Activated naive CD4-positive, alpha-beta T cell (primary cell): ENCODE measurements at places on chromosomes 1 and 21.

DNA sequence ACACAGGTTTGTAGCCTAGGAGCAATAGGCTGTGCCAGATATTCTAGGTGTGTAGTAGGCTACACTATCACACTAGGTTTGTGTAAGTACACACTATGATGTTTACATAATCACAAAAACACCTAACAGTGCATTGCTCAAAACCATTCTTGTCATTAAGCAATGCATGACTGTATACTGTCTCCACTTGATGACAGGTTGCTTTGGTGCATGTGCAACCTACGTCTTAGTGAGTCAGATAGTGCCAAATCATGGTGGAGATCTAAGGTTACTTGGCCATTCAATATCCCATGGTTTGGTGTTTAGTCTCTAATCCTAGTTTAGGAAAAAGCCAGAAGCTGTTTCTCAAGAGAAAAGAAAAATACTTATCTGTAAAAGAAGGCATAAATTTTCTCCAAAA lies 181.1 kb downstream of the KCNK2 start:
- no peak for DNase-seq

DNA sequence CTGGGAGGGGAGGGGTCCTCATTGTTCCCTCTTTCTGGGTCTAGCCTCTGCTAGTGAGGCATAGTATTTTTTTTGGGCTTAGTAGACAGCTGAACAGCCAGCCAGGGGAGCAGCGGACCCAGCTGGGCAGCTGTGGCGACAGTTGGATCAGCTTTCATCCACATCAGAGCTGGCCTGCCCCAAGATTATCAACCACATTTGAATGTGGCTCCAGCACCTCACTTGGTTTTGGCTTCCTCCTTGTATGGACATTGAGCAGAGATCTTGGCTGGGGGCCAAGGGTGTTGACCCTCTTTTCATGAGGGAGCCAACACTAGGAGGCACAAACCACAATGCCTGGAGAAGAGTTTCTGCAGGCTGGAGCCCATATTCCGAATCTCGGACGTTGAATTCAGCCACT lies 25.0 kb downstream of the WNT4 start:
- DNase-seq, result no peak

DNA sequence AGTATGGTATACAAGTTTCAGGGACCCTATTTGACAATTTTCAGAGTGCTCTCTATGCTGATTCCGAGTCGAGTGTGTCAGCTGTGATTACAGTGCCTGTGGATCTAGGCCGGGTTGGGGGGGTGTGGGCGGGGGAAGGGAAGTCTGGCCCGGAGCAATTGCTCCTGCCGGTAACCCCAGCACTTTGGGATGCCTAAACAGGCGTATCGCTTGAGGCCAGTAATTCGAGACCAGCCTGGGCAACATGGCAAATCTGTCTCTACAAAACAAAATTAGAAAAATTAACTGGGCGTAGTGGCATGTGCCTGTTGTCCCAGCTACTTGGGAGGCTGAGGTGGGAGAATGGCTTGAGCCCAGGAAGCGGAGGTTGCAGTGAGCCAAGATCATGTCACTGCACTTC lies 1.6 kb upstream of the IL10RB start:
- no peak for DNase-seq

GRCh38 chr21:31772674-31773555 lies 41.0 kb upstream of the SCAF4 start:
- no peak for DNase-seq

- no peak for DNase-seq
These were observed 32.5 kb downstream of the WNT3A start for GRCh38 chr1:228039006-228039903.

GRCh38 chr1:165632152-165632469 lies 1.1 kb downstream of the MGST3 start:
- no peak for DNase-seq

GRCh38 chr1:2969845-2970291 lies 51.4 kb upstream of the ACTRT2 start:
- no peak for DNase-seq

GRCh38 chr1:200336901-200337391 lies 72.9 kb downstream of the ZNF281 start:
- no peak for DNase-seq

- no peak for DNase-seq
These were observed 8.6 kb downstream of the BEND5 start for GRCh38 chr1:48767975-48768510.

DNA sequence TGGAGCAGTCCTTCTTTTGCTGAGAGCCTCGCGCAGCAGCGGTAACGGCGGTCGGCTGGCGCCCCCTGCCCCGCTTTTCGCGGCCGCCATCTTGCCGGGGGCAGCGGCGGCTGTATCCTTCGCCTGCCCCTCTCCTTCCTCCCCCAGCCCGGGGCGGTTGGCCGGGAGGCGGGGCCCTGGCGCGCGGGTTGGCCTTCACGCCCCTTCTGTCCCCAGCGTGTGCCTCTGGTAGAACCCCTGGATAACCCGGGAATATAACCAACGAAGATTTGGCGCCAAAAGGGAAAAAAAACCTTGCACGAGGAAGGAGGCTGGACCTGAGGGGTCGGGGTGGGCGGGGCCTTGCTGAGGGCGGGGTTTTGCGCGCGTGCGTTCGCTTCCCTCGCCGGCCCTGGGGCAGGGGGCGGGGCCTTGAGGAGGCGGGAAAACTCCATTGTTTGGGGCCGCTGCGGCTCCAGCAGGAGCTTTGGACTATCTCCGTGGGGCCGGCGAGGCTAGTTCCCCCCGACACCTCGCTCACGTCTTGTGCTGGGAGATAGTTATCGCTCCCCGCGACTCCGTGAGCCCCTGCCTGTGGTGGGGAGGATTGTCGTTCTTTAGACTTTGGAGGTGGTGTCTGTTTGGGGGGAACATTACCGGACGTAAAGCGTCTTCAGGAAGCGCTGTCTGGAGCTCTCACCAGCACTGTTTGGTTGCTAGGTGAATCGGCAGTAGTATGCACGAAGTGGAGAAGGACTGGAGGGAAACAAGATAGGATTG lies 689 bp downstream of the NASP start:
- peak; percentile 62 for DNase-seq

DNA sequence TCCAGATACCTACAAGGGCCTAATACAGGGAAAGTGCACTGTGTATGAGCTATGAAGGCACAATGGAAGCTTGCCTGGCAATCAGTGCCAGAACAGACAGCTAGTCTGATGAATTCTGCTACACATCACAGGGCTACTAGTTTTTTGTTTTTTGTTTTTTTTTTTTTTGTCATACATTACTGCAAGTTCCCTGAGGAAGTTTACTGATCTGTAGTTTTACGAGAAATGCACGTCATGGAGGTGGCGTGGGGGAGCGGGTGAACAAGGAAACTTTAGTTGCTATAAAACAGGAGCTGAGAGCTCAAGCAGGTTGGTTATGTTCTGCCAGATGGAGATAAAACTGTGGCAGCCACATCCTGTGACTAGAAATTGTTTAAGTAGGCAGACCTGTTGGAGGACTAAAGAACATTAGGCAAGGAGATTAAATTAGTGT lies 17.7 kb downstream of the PTPRC start:
- DNase-seq, result peak; percentile 54

- no peak for DNase-seq
These were observed 13.4 kb upstream of the LAPTM5 start for GRCh38 chr1:30771005-30771404.

DNA sequence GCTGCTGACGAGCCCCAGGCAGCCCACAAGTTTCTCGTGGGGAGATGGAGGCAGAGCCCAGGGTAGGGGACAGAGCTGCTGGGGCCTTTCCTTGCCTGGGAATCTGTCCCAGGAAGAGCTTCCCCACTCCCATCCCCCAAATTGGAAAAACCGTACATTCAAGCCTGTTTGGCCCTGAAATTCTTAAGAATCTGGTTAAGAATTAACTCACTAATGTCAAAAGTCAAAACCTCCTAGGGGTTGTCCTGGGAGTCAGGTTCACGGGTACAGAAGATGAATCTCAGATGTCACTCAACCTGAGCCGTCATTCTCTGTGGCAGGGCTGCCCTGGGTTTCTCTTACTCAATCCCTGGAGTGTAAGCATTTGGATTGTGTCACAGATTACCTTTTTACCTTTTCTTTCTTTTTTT lies 8.4 kb downstream of the C1orf115 start:
- no peak for DNase-seq

DNA sequence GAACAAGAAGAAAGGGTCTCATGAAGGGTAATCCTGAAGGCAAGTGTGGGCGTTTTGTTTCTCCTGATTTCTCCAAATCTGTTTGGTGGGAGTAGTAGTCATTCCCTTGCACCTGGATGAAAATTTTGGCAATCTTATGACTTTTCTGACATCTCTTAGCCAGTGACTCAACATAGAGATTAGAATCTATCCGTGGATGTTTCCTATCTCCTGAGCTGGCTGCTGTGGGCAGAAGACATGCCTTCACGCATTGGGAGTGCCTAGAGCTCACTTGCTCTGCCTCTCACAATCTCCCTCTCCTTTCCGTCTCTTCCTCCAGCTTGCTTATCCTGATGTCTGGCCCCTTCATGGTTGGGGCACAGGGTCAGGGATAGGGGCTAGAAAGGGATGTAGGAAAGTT lies 174.2 kb upstream of the NFIA start:
- no peak for DNase-seq

DNA sequence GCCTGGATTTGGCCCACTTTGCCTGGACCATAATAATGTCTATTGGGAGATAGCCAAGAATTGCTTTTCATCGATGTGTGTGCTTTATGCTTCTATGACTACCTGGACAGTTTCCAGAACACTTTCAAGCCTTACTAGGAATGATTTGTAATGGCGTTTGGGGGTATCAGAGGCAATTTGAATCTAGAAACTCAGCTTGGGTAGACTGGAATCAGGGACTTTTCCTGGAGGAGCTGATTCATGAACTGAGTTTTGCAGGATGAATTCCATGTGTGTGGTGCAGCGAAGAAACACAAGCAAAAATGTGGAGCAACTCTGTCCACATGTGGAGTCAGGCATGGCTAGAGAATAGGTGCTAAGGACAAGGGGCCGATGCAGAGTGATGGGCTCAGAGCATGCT lies 11.9 kb upstream of the TMEM61 start:
- no peak for DNase-seq

DNA sequence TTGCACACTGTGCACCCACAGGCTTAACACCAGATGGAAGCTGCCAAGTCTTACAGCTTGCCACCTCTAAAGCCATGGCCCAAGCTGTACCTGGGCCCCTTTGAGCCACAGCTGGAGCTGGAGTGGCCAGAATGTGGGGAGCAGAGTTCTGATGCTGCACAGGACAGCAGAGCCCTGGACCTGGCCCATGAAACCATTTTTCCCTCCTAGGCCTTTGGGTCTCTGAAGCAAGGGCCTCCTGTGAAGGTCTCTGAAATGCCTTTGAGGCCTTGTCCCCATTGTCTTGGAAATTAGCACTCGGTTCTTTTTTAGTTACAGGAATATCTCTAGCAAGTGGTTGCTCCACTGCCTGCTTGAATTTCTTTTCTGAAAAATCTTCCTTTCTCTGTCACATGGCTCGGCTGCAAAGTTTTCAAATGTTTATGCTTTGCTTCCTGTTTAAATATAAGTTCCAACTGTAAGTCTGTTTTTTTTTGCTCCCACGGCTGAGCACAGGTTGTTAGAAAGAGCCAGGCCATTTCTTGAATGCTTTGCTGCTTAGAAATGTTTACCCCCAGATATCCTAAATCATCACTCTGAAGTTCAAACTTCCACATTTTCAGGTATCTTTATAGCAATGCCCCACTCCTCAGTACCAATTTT lies 156.8 kb upstream of the GORAB start:
- DNase-seq, result no peak

DNA sequence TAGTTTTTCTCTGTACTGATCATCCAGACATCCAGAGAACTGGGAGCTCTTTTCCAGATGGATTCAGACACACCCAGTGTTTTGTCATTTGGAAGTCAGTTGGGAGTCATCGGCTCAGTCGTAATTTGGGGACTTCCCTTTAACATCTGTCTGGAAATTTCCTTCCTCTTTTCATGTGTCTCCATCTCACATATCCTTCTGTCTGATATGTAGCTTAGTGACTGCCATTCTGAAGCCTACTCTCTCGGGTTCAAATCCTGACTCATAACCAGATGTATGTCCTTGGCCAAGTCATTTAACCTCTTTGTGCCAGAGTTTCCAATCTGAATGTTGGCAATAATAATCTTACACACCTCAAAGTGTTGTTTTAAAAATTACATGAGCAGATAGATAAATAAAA lies 3.0 kb downstream of the MORC3 start:
- no peak for DNase-seq

GRCh38 chr1:175976865-175977642 lies 230.0 kb downstream of the COP1 start:
- no peak for DNase-seq

GRCh38 chr1:93989601-93990000 lies 80.4 kb upstream of the GCLM start:
- DNase-seq, result no peak

DNA sequence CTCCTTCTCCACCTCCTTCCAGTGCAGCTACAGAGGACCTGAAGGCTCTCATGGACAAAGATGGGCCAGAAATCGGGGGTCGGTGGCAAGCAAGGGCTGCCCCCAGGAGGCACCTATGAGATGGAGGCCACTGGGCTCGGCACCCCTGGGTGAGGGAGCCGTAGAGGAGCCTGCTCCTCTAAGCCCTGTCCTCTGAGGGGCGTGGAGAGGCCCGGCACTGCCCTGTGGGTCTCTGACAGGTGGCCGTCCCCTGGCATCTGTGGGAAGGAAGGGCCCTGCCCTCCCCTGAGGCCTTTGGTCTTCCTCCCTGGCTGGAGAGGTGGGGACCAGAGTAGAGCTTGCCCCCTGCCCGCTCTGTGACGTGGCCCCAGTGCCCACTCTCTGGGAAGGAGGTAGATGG lies 30.9 kb downstream of the PRDM16 start:
- no peak for DNase-seq

DNA sequence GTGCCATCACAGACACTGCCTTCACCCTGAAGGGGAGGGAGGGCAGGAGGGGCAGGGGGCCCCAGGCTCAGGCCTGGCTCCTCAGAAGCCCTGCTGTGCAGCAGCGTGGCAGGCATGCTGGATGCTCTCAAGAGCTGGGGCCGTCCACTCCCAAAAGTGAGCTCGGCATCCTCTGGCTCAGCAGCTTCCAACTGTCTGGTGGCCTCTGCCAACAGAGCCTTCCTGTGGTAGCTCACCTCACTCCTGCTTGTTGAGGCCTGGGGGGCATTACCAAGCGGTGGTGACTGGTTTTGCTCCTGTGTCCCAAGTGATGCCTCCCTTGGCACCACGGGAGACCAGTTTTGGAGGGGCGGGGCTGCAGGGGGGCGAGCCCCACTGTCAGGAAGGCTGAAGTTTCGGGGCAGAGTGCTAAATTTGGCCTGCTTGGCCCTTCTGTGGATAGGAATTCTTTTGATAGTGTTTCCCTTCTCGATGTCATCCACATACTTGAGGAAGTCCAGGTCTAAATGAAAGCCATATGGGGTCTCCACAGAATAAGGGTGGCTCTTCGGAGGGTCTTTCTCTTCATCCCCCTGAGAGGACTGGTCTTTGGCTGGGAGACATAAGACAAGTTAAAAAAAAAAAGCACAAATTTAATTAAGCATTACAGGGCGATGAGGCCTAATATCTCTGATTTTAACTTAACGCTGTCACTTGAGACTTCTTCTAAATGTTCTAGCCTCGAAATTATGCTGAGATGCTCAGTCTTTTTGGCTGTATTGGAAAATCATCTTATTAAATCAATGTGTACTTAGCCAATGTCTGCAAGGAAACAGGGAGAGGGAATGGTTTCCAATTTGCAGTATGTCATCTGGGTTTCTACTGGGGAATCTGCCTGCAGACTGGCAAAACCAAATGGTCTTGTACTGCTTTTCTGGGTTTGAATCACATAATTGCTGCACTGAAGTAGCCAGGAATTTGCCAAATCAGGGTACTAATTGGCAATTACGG lies 44.4 kb downstream of the KANK4 start:
- DNase-seq, result no peak
